T-helper 22 cell (primary cell): ENCODE measurements at places on chromosomes 2 and 18.

DNA sequence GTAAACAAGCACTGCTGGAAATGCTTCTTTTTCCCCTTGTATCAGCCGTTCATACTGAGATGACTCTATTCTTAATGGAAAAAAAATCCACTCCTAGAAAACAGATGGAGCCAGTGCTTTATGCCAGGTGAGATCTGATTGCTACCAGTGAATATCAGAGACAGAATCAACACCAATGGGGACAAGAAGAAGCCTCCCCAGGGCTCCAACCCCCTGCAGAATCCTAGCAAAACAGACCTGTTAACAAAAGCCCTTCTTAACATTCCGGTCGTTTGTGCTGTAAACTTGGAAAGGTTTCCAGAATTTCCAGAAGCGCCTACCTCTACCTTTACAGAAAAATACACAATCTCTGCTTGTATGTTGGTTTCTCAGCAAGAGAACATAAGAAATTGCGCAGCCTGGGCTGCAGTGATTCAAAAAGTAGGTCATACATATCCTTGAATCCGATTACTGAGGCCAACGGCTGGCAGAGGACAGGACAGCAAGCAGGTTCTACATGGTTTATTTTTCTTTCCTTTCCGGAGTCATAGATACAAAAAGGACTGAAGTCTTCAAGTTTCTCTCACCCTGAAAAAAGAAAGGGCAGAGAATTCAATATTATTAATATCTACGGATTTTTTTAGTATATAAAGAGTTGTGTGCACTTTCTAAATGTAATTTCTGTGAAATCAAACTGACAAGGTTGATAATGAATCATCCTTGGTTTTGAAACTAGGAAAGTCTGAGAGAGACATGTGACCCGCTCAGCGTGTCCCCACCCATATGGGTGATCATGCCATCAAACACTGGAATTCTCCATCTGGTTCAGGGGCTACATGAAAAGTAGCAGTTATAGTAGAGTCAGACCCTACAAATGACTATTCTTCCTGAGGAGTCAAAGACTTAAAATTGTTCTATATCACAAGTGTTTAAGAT is 266.7 kb upstream of the MGAT5 start:
- DNase-seq = no peak

GRCh38 chr2:54401554-54401953 is 54.6 kb upstream of the SPTBN1 start:
- no peak for DNase-seq

DNA sequence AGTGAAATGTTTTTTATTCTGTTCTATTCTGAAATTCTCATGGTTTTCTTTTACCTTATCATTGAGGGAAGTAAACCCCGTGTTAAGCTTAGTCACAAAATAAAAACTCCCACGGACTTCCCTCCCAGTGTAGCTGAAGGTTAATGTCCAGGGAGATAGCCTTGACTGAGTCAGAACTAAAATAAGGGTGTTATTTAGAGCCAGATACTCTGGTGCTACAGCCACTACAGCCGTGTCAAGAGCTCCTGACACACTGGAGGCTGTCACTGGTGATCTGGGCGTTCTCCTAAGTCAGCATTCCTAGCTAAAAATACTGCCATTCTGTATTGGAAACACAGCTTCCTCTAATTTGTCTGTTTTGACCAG is 82.0 kb upstream of the RANBP2 start:
- no peak for DNase-seq

DNA sequence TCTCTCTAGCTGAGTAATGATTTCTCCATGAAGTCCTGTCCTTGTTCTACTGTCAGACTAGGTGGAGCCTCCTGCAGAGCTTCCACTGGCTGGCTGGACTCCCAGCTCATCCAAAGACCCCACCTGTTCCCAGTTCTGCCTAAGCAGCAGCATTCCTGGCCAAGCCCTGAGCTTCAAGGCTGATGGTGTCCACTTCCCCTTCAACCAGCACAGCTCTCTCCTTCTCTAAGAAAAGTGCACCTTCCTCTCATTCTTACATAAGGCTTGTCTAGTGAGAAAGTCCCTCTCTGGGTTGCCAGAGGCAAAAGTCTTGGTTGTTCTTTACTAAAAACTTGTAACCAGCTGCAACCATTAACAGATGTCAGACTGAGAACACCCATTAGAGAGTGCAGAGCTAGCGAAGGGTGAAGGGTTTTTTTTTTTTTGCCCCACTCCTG is 58.9 kb downstream of the CXCR4 start:
- no peak for DNase-seq

DNA sequence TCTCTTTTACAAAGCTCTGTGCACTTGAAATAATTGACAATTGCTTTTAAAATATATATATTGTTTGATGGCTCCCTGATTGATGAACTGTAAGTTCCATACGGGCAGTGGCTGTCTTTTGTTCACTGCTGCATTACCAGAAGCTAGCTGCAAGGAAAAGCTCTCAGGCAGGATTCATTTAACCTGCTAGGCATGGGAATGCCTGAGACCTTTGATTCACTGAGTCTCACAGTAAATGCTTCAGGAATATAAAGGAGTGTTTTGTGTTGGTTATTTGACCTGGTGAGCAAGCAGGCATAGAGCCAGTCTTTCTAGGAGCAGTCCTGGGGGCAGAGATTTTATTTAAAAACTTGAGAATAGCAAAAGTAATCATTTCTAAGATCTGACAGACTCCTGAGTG is 193.2 kb upstream of the ITGA4 start:
- no peak for DNase-seq

- DNase-seq = no peak
Observed at GRCh38 chr2:33436083-33436482, 40.4 kb upstream of the RASGRP3 start.

- DNase-seq = no peak
Observed at GRCh38 chr2:75460630-75461029, 100.1 kb downstream of the EVA1A start.

DNA sequence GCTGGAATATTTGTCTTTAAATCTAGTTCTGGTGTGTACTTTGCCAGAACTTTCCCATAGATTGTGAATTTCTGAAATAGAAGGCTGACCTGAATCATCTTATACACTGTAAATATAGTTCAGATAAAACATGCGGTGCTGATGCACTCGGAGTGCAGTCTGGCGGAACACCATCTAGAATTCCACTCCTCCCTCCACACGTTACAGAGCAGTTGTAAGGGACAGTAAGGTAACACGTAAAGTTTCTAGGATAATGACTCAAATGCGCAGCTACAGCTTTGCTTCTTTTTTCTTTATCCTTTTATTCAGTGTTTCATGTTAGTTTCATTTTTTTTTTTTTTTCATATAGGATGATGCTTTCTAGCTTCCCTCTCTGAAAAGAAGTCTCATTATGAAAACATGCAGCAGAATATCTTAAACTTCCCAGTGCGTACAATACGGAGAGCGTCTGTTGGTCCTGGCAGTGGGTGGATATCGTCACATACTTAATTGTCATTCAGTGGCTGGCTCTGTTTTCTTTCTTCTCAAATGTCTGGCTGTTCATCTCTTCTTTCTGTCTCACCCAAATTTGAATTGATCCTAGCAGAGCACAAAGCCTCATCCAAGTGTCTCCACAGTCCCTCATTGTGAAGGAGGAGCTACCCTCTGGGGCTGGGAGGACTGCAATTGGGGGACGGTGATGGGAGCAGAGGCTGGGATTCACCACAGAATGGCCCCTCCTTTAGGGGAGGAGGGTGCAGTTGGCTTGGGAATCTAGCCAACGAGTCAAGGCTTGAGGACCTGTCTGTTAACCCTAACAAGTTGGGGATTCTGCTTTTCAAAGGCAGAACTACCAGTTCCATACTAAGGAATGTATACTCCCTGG is 138.8 kb downstream of the MYT1L start:
- DNase-seq = no peak

GRCh38 chr2:226213717-226214116 is 585.9 kb downstream of the IRS1 start:
- no peak for DNase-seq

DNA sequence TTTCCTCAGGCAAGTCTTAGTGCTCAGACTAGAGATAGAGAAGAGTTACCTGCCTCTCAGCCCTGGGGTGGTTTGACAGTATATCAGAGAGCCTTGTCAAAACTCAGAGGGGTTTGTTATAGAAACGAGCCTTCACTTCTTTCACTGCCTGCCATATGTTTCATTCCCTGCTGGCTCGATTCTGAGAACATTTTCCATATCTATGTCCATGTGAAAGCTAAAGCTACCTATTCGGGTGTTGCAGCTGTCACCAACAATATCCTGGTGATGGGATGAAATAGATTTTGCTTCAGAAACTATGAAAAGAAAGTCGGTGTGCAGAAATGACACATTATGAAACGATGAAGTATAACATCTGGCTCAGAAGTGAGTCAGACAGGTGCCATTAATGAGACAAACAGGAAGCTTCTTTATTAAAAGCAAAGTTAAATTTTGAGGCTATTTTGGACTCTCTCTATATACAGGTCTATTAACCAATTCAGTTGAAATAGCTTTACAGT is 56.1 kb upstream of the TANK start:
- no peak for DNase-seq

DNA sequence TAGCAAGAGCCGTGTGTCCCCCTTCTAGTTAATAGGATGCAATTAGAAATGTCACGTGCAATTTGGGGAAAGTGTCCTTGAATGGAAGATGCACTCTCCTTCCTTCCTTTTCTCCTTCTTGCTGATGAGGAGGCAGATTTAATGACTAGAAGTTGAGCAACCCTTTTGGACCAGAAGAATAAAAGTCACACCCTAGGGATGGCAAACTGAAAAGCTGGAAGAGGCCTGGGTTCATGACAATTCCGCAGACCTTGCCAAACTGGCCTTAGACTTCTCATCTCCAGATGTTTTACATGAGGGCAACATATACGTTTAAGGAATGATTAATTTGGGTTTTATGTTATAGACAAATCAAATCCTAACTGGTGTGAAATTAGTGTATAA is 38.6 kb upstream of the NCOA1 start:
- no peak for DNase-seq

DNA sequence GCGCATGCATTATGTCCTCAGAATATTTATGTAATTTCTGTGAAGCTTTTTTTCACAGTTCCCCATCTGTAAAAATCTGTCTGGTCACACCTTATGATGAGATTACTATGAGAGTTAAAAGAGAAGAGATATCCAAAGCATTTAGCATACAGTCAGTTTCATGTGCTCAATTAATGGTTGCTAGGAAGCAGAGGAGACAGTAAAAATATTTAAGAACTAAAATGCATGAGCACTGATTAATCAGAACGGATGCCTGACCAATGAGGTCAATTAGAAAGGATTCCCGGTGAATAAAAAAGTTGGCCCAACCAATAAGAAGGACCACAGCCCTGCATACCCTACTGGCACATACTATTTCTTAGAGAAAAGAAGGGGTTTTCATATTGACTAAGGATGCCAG is 12.0 kb upstream of the CRIM1 start:
- DNase-seq = no peak

DNA sequence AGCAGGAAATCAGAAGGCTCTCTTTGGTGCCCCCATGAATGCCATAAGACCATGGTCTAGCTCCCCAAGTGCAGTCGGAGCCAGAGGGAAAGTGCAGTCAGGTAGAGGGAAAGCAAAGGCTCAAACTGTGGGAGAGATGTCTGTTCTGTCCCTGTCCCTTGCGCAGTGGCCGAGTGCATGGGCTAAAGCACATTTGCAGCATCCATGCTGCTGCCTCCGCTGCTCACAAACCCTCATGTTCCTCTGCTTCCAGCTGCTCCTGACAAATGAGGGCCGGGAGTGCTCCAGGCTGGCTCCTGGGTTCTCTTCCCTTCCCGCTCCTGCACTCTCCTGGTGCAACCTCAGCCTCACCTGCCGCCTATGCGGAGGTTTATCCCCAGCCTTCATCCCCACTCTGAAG is 34.2 kb downstream of the SCTR start:
- no peak for DNase-seq

- DNase-seq = no peak
Observed at GRCh38 chr2:240392948-240393830, 42.3 kb upstream of the GPC1 start.

DNA sequence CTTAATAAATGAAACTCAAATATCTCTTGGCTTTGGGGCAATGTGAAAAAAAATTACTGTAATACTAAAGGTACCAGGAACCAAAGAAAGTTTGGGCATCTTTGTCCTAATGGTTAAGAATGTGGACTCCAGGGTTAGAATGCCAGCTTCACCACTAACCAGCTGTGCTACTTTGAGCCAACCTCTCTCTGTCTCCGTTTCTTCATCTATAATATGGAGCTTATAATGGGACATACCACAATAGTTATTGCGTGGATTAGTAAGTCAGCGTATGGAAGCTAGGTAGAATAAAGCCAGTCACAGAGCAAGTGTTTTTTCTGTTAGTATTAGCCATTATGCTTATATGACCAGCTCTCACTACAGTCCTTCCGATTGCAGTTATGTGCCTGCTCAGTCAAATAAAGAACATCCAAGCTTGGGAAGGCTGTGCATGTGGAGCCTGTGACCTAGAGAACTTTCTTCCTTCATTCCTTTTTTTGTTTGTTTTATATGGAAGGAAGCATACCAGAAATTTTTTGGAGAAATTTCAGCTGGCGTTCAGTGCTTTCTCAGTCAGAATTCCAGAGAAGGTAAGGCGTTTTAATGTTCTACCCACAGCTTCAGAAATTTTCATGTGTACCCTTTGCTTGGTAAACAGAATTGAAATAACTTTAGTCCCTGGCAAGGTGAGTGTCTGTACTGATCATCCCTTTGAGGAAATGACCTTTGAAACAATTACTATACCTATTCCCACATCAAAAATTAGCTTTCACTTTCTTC is 114.0 kb upstream of the RND3 start:
- no peak for DNase-seq

- DNase-seq = no peak
Observed at GRCh38 chr18:49681387-49681786, 119.5 kb downstream of the LIPG start.

DNA sequence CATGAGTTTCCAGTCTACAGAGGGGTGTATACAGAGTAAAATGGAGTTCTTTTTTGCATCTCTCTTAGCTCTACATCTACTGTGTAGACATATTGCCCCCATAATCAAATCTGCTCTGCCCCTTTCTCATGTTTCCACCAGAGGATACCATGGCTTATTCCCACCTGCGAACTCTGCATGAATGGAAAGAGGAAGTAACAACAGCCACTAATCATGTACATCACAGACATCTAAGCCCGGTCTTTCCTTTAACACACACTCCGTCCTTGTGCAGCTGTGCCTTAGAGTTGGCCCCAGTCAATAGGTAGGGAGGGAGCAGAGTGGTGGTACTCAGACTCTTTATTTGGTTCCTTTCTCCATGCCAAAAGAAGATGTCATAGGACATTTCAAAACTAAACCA is 147.3 kb upstream of the NRP2 start:
- no peak for DNase-seq

DNA sequence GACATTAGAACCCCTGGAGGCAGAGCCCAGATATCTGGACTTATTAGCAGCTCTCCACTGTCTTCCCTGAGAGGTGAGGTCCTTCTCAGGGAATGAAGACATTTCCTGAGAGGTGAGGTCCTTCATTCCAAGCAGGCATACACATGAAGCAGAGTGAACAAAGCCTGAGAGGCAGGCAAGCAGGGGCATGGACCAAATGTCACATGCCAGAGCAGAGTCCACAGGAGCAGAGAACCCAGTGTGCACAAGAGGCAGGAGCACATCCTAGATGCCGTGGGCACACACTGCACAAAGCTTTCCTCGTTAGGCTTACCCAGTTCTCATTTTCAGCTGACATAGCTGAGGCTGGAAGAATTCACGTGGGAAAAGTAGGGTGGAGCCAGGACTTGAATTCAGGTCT is 759.9 kb upstream of the HS6ST1 start:
- no peak for DNase-seq
